Panc1 (cell line): ENCODE measurements at places on chromosomes 5 and 9.

- peak; percentile 86 for DNase-seq
Observed at GRCh38 chr5:73448463-73449136, at the start of gene FOXD1. Gene FOXD1, minus strand, starts transcription at chr5:73448777. Its CDS starts 415 bp downstream, at chr5:73448362.

- no peak for DNase-seq
Observed at GRCh38 chr5:173454361-173454735, 126.1 kb upstream of the STC2 start.

DNA sequence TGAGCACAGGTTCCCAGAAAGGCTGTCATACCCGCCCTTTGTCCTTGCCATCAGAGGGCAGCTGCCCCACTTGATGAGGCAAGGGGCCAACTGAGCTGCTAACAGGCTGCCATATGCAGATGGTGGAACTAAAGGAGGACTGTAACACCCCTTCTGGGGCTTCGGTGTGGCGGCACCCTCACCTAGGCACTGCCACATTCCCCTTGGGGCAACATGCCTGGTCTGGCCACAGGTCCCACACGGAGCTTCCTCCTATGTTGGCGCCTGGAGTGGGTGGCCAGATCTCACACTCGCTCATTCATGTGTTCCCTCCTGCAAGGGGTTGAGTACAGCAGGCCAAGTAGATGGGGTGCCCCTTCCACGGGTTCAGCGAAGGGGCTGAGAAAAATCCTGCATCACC is 777.4 kb upstream of the CHD1 start:
- DNase-seq, result no peak

GRCh38 chr9:135797507-135798262 is 95.7 kb downstream of the KCNT1 start:
- DNase-seq, result no peak

DNA sequence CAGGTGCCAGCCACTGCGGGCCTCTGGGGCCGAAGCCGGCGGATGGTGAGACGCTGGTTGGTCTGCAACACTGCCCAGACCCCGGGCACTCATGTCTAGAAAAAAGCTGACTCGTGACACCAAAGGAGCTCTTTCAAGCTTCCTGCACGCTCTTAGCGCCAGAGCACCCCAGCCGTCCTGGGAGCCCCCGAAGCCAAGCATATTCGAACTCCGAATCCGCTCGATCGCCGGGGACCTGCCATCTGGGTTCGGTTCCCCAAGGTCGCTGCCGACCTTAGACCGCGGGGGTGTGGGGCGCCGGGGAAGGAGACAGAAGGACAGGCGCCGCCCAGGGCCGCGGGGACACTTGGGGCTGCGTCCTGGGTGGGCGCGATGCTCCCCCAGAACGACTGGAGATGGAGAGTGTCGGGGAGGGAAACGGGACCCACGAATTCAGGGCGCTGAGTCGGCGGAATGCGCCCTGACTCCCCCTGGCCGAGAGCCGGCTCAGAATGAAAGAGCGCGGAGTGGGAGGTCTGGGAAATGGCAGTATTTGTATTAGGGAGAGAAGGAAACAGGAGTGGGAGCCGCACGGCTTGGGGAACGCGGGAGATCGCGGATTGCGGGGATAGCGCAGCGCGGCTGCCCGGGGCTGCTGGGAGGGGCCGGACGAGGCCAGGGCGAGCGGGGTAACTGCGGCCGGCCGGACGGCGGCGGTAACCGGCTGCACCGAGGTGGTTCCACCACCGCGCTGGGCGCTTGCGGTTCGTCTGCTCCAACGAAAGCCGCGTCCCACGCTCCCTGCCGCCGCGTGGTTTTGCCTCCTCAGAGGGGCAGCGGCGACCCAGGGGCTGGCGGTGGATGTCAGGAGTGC is 20.1 kb upstream of the MARCHF6 start:
- DNase-seq, result no peak
